ENCODE measurements at places on chromosomes 2 and 18. TPM values are rescaled to one million over a fixed set of nuclear protein-coding genes. Genes with fewer than 3 reads are reported as not detected.

The AQP12A gene
- 23.0 TPM for polyA plus RNA-seq

The NEB gene
- polyA plus RNA-seq = 698 TPM

The CENPA gene
- polyA plus RNA-seq = 8.0 TPM

The MFSD6 gene
- 14.6 TPM for polyA plus RNA-seq

The PLCD4 gene
- 56.8 TPM for polyA plus RNA-seq

The CFC1 gene
- 0.17 TPM for polyA plus RNA-seq

The MEP1B gene
- polyA plus RNA-seq = not detected

The RNF144A gene
- polyA plus RNA-seq = 22.8 TPM

The ICOS gene
- not detected for polyA plus RNA-seq

The KCNK3 gene
- 0.92 TPM for polyA plus RNA-seq

The IL36B gene
- polyA plus RNA-seq = not detected

The NCKAP5 gene
- 6.2 TPM for polyA plus RNA-seq

The CLEC4F gene
- polyA plus RNA-seq = 0.40 TPM

The STARD6 gene
- not detected for polyA plus RNA-seq

The DSC3 gene
- polyA plus RNA-seq = 0.46 TPM

The SCN9A gene
- 3.6 TPM for polyA plus RNA-seq

The HOXD3 gene
- polyA plus RNA-seq = not detected

The SERPINB10 gene
- 5.2 TPM for polyA plus RNA-seq

The MROH2A gene
- polyA plus RNA-seq = not detected

The PLA2R1 gene
- polyA plus RNA-seq = not detected

The ZC3H6 gene
- not detected for polyA plus RNA-seq

The BCL2 gene
- 20.9 TPM for polyA plus RNA-seq

The POTEE gene
- polyA plus RNA-seq = 0.13 TPM

The ASB18 gene
- 3.7 TPM for polyA plus RNA-seq

The SERPINB3 gene
- 2.7 TPM for polyA plus RNA-seq

The ALLC gene
- polyA plus RNA-seq = not detected

The PARD6G gene
- 8.0 TPM for polyA plus RNA-seq

The MAT2A gene
- polyA plus RNA-seq = 207 TPM

The TRIM43 gene
- polyA plus RNA-seq = not detected

The HRH4 gene
- not detected for polyA plus RNA-seq

The ERFE gene
- 12.0 TPM for polyA plus RNA-seq

The COLEC12 gene
- 101 TPM for polyA plus RNA-seq

The RESP18 gene
- not detected for polyA plus RNA-seq

The RGPD3 gene
- polyA plus RNA-seq = 0.09 TPM

The STAT4 gene
- polyA plus RNA-seq = 3.8 TPM

The RBKS gene
- polyA plus RNA-seq = 0.85 TPM

The LIMS4 gene
- polyA plus RNA-seq = 6.1 TPM

The CPO gene
- not detected for polyA plus RNA-seq

The PTPRM gene
- polyA plus RNA-seq = 90.7 TPM

The LYPD6 gene
- 2.6 TPM for polyA plus RNA-seq

The ZNF521 gene
- polyA plus RNA-seq = 51.8 TPM

The RAD51AP2 gene
- polyA plus RNA-seq = 0.05 TPM

The GALNT3 gene
- 0.35 TPM for polyA plus RNA-seq

The TTC27 gene
- polyA plus RNA-seq = 18.5 TPM

The SMYD1 gene
- polyA plus RNA-seq = 375 TPM

The ONECUT2 gene
- 0.59 TPM for polyA plus RNA-seq

The POTEI gene
- polyA plus RNA-seq = 59.2 TPM

The RIT2 gene
- polyA plus RNA-seq = not detected

The OSBPL6 gene
- 9.8 TPM for polyA plus RNA-seq

The UGP2 gene
- polyA plus RNA-seq = 397 TPM

The CDK15 gene
- polyA plus RNA-seq = 1.4 TPM

The PRSS56 gene
- 0.51 TPM for polyA plus RNA-seq
